ENCODE measurements at places on chromosomes 1 and 21.

DNA sequence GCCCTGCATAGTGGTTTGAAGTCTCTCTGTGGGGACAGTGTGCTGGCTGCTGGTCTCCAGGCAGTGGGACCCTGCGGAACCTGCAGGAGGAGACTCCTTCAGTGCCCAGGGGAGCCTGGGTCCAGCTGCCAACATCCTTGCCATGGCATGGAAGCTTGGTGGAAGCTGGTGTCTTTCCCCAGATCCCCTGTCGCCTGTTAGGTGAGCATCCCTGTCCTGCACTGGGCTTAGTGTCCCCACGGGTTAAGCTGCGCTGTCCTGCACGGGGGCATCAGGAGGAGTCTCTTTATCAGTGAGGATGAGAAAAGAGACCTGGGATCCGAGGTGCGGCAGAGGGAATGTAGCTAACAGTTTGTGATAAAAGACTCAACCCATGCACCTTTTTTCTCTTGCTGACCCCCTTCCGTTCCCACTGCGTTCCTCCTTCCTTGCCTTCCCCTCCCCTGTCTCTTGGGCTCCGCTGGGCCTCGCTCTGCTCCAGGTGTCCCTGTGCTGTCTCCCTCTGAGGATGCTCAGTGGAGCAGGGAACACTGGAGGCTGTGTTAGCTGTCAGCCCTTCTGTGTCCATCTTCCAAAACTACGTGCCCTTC lies 59.3 kb downstream of the SLC37A1 start:
- DNase-seq: no peak

GRCh38 chr1:95278173-95279006 lies 44.4 kb downstream of the RWDD3 start:
- DNase-seq: no peak

GRCh38 chr1:112557385-112557784 lies 48.6 kb downstream of the WNT2B start:
- no peak for DNase-seq

GRCh38 chr1:151069103-151069486 lies 1.5 kb upstream of the GABPB2 start:
- no peak for DNase-seq

DNA sequence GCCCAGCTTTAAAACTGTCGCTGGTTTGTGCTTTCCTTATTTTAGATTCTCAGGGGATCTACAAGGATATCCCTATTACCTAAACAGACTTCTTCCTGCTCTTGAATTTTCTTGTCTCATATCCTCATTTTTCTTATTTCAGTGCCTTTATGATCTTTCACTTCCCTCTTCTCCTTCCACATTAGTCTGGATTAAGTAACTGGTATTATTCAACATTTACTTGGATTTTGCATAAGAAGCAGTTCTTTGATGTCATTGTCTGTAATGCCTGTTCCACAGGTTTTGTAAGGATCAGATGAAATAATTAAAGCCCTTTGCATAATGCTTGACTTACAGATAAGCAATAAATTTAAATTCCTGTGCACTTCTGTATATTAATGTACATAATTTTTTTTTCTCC lies 26.5 kb downstream of the CXADR start:
- DNase-seq: no peak

- DNase-seq: peak; percentile 56
Observed at GRCh38 chr1:208329300-208329699, 85.1 kb upstream of the PLXNA2 start.

DNA sequence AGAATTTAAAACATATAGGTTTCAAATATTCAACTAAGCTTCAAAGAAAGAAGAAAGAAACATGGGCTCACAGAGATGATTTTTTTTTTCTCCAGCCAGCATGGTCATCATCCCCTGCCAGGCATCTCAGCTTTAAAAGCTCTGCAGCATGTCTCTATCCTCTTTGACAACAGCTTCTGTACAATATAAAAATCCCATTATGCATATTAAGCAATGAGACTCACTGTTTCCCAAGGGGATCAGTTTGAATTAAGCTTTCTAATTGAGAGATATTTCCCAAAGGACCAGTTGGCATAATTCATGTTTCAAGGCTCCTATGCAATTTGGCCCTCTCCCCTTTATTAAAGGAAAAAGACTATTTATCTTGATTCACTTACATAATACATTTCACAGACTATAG lies 220.3 kb downstream of the GRIK1 start:
- DNase-seq: no peak

DNA sequence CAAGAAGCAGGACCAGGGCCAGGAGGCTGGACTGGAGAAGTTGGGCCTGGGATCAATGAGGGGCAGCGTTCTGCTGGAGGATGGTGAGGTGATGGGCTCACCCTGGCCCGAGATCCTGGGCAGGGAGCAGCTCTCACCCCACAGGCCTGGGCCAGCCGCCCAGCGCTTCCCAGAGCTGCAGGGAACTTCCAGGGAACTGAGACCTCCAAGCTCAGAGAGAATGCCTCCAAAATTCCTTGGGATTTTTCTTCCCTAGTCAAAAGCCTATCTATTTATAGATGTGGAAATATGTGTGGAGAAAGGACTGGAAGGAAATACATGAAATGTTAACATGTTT lies 121.2 kb downstream of the SPSB1 start:
- DNase-seq: no peak

- DNase-seq: no peak
Observed at GRCh38 chr1:216670118-216670883, 52.9 kb downstream of the ESRRG start.

GRCh38 chr1:163036671-163037070 lies 32.5 kb upstream of the RGS4 start:
- no peak for DNase-seq

GRCh38 chr1:47508702-47509431 lies 71.0 kb downstream of the FOXD2 start:
- no peak for DNase-seq

GRCh38 chr1:226736001-226736907 lies 2.8 kb downstream of the ITPKB start:
- DNase-seq: no peak

- no peak for DNase-seq
Observed at GRCh38 chr1:98490099-98490498, 171.4 kb upstream of the SNX7 start.

- no peak for DNase-seq
Observed at GRCh38 chr1:238187575-238187949, 296.8 kb upstream of the ZP4 start.

DNA sequence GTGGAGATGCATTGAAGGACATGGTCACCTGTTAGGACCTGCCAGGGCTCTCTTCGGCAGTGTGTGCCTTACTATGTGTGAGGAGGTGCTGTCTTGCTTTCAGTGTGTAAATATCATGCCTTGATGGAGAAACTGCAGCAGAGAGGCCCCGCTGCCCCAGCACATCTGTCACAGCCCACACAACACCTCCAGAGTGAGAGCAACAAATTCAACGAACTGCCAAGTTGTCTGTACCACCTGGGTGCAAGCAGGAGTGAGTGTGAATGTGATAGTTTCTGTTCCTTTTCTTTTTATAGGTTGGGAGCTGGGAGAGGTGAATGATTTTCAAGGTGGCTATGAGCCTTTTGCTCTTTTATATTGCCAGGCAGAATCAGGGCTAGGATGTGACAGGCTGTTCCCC lies 114.6 kb upstream of the KIAA0040 start:
- DNase-seq: no peak

DNA sequence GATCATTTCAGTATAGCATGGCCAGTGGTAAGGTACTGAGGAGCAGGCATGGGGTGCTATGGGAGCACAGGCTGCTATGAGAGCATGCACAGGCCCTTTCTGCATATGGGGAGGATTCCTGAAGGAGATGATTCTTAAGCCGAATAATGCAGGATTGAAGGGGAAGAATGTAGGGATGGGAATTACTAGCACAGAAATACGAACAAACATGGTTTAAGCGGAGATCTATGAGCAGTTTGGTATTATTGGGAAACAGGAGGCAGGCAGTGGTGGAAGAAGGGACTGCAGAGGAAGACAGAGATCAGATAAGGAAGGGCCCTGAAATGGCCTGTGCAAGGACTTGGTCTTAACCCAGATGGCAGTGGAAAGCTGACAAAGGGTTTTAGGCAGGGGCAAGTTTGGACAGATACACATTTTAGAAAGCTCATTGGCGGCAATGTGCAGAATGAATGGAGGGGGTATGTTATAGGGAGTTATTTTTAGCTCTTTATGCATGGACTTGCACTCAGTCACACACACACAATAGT lies 1.7 kb downstream of the OSCP1 start:
- DNase-seq: no peak

DNA sequence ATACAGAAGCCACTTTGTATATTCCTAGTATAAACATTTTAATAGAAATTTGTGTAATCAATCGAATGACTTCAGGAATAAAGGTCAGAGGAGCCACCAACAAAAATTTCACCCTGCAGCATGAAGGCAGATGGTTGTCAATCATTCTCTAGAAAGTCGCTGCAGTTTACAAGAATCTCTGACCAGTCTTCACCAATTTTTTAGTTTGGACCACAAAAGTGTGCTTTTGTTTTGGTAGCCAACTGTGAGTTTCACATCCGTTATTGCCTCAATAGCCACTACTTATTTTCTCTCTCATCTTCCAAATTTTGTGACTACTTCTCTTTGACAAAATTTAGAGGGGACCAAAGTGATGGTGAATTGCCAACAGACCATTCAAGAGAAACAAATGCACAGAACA lies 1155.6 kb downstream of the AMY1C start:
- no peak for DNase-seq

DNA sequence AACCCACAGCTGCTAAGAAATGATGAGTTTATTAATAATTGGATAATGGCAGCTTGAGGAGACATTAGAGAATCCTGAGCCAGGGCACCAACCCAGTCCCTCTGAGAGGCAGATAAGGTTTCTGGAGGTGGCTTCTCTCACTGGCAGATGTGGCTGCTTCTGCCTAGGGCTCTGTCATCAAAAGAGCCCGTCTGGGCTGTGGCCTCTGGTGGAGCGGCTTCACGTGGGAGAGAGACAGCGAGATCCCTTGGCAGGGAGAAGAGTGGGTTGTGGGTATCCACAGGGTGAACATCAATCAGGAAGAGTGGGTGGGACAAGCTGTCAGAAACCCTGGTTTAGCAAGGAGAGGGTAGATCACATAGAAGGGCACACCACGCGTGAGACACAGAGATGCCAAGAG lies 30.0 kb downstream of the VWA5B1 start:
- DNase-seq: no peak

DNA sequence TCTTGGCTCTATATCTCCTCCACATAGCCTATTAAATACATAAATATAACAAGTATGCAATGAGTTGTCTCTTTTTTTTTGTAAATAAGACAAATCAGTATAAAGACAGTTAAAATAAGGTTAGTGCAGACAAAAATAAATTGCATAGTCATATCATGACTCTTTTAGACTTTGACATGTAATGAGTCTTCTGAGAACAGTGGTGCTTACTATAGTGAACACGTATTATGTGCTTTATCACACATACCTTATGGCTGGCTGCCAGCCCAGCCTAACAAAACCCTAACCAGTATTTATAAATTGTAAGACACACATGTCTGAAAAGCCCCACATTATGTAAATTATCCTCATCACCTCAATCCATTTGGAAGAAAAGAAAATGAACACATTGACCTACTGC lies 29.1 kb upstream of the F13B start:
- DNase-seq: no peak

DNA sequence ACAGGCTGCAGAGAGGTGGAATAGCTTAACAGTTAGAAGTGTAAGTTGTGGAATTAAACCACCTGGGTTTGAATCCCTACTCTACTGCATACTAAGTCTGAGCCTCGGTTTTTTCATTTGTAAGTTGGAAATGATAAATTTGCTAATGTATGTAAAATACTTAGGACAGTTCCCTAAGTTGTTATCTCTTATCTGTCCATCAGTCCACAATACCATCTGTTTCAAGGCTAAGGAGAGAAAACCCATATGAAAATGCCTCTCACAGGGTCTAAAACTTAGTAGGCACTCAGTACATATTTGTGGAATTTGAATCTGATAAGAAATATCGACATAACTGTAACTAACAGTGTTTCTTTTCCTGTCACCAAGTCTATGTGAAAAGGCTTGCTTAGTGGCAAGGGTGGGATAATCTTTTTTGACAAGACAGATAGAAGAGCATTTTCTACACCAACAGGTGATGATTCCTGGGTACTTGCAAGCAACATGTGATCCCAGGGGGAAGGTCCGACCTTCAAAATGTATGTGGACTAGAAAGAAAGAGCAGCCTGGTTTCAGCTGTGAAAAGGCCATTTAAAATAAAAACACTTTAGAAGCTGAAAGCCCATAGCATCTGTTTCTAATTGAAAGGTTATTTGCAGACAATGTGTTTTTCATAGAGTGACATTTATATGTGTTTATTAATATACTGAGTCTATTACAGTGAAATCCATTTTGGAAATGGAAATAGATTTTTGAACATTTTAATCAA lies 202.9 kb downstream of the HHAT start:
- DNase-seq: no peak
